ENCODE measurements at places on chromosomes 12 and 14.

DNA sequence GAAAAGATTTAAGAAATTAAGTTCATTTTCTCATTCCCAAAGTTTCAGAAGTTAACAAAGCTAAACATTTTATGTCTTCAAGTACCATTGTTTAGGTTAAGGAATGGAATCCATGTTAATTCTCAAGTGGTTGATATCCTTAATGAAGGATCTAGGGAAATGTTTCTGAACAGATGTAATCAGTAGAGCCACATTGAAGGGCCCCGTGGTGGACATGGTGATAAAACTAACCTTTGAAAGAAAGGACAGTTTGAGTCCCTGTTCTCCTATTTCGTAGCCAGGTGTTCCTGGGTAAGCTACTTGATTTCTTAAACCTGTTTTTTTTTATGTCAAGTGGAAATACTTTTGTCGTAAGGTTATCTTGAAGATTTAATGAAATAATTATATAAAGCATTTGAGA lies 4.6 kb downstream of the PPM1A start:
- DNase-seq = no peak

GRCh38 chr14:82403987-82404386 lies 870.3 kb upstream of the SEL1L start:
- no peak for DNase-seq

- no peak for DNase-seq
These were observed 1098.2 kb upstream of the USP15 start for GRCh38 chr12:61161961-61162360.

DNA sequence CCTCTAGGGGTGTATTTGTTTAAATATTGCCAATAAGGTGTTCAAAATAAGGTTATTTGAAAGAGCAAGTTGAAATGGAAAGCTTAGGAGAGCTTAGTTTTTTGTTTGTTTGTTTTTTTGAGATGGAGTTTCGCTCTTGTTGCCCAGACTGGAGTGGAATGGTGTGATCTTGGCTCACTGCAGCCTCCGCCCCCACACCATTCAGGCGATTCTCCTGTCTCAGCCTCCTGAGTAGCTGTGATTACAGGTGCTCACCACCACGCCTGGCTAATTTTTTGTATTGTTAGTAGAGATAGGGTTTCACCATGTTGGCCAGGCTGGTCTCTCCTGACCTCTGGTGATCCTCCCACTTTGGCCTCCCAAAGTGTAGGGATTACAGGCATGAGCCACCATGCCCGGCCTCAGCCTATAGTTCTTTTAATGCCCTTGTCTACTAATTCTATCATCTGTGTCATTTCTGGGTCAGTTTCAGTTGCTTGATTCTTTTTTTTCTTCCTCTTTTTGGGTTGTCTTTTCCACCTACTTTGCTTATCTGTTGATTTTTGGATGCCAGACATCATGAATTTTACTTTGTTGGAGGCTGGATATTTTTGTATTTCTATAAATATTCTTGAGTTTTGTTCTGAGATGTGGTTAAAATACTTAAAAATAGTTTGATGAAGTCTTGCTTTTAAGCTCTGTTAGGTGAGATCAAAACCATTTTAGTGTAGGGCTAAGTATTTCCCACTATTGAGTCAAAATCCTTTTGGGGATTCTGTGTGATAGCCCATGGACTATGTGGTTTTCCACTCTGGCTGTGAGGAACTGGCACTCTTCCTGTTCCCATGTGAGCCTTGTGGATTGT lies 18.7 kb downstream of the RCOR1 start:
- no peak for DNase-seq

- no peak for DNase-seq
These were observed 15.4 kb downstream of the PAPLN start for GRCh38 chr14:73252491-73253322.

DNA sequence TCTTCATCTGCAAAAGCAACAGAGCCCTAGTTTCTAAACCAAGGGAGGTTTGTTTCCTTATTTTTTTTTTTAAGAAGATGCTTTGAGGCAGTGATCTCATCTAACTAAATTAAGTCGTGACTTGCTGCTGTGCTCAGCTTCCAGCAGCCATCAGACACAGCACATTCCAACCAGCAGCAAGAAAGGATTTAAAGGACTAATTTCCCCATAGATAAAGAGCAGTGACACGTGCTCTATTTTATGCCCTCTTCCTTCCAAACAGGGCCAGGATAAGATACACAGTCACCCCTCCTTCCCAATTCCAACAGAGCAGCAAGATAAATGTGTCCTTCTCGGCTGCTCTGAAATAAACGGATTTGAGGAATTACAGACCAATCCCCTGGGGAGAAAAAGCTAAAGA lies 81.7 kb downstream of the PRKAB1 start:
- DNase-seq = no peak

DNA sequence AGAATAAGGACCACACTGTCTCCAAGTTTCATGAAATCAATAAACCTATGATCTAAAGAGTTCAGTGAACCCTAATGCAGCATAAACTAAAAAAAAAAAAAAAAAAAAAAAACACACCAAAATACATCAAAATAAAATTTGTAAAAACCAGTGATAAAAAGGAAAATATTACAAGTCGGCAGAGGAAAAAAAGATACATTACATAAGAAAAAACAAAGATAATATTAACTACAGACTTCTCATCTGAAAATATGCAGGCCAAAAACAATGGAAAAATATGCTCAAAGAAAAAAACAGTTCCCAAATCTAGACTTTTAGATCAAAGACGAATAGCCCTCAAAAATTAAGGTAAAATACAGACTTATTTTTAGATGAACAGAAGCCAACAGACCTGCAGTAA lies 27.6 kb downstream of the MED13L start:
- DNase-seq = no peak

GRCh38 chr14:97942921-97943320 lies 1145.7 kb downstream of the VRK1 start:
- DNase-seq = no peak

GRCh38 chr14:34219661-34220377 lies 242.2 kb downstream of the SPTSSA start:
- no peak for DNase-seq

- DNase-seq = no peak
These were observed 92.8 kb downstream of the DNAH10 start for GRCh38 chr12:123854918-123855317.

DNA sequence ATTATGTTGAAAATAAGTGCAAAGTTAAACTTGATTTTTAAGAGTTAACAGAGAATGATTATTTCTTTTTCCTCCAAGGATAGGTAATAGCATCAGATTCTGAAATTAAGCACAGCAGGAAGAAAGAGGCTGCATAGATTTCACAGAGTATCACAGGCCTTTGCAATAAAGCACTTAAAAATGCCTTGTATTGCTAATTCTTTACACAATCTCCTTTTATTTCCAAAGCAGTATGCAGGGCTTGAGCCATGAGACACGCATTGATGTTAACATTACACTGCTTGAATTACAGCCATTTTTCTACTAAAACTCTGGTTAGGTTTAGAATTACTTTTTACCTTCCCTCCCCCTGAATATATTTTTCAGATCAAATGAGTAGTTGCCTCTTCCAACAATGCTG lies 398.3 kb downstream of the BCAT1 start:
- no peak for DNase-seq

DNA sequence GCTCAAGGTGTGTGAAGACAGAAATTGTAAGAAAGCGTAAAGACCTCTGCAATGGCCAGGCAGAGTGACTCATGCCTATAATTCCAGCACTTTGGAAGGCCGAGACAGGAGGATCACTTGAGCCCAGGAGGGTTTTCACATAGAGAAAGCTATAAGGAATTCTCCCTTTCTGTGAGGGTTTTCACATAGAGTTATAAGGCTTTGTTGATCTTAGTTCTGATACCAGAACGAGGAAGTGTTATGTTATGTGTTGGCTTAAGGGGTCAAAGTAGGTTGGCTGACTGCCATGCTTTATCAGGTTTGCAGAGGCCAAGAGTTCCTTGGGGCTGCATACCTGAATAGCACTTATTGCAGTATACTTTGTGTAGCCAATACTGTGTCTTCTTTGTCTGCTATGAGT lies 139.1 kb downstream of the ERC1 start:
- DNase-seq = no peak

GRCh38 chr12:120056739-120057138 lies 59.8 kb downstream of the RAB35 start:
- DNase-seq = no peak

DNA sequence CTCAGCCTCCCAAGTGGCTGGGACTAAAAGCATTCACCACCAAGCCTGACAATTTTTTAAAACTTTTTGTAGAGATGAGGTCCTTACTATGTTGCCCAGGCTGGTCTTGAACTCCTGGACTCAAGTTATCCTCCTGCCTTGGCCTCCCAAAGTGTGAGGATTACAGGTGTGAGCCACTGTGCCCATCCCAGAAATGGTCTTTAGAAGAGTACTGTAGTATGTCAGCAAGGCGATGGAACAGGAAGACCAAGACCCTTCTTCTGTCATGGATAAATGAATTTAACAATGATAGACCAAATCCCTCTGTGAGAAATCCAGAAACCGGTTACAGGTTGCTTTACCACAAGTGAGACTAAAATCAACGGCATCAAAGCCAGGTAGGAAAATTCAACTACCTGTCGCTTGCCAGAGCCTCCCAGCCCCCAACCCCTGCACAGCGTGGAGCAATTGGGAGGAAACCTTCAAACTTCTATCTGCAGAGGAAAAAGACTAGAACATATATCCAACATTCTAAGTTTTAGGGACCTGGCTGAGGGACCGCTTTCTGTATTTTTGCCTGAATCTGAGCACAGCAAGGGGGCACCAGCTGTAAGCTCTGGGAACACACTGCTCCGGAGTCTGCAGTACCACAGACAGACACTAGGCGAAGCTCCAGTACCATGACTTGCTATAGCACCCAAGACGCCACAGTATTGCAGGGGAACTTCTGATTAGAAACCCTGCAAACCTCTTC lies 51.3 kb downstream of the CPSF6 start:
- DNase-seq = peak; percentile 65

DNA sequence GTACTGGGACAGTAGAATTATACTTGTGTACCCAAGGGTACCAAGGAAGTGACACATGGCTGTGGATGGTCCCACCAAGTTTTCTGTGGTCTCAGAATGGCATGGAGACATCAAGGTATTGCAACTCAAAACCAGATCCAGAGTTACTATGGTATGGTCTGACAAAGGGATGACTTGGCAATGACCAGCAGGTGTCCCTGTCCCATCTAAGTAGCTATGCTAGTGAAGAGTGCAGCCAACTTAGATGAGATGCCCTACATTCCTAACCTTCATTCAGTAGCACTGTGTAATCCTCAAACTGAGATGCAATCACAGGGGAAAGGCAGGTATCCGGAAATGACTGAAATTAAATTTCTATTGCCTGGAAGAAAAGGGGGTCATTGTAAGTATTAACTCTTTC lies 188.7 kb upstream of the TMEM260 start:
- DNase-seq = no peak
